ENCODE measurements at places on chromosomes 1 and 21.

GRCh38 chr1:207031632-207032264 is 808 bp downstream of the C1orf116 start:
- no peak for DNase-seq

- no peak for DNase-seq
Measured at GRCh38 chr1:36520771-36521420, 38.2 kb upstream of the CSF3R start.

DNA sequence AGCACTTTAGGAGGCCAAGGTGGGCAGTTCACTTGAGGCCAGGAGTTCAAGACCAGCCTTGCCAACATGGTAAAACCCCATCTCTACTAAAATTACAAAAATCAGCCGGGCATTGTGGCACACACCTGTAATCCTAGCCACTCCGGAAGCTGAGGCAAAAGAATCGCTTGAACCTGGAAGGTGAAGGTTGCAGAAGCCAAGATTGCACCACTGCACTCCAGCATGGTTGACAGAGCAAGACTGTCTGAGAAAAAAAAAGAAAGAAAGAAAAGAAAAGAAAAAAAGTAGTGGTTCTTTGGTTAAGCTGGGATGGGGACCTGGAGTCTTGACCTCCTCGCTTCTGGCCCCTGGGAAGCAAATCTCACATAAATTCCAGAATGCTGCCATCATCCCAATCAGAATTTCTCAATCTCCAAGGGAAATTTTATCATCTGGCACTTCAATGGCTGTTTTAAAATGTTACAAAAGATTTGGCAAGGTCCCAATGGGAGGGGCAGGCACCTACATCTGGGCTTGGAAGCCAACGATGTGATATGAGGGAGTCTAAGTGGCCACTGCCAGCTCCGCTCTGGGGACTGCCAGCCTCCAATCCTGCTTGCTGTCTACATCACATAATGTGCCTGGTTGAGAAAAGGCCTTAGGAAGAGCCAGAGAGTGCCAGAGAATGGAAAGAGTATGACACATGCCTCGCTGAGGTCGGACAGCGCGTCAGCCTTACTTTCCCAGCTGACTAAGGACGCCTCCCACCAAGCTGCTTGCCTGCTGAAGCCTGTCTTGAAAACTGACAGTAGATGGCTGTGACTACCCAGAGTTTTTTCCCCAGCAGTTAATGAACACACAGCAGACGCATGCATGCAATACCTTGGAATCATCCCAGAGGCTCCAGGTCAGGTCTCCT is 42.1 kb upstream of the SRP9 start:
- no peak for DNase-seq

- DNase-seq: no peak
Measured at GRCh38 chr1:210731597-210731996, 402.4 kb downstream of the KCNH1 start.

GRCh38 chr1:45246760-45247159 is 40.4 kb upstream of the ZSWIM5 start:
- DNase-seq: no peak

DNA sequence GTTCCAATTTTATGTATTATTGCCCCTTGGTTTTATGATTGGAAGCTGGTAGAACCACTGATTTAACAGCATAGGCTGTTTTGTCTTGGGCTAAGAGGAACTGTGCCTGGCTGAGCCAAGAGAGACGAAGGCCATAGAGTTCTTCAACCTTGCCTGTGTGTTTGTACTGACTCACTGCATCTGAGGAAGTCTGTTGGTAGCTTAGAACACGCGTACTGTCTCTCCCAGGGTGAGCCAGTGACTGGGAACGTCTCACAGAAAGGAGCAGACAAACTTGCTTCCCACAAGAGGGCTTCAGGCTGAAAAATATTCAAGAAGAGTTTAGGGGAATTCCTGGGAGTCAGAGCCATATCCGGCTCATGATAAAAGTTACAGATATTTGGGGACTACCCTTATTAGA is 14.9 kb downstream of the TMEM51 start:
- DNase-seq: no peak

- DNase-seq: no peak
Measured at GRCh38 chr1:191541758-191542157, 616.5 kb upstream of the RGS18 start.

GRCh38 chr1:54070171-54070837 is 16.9 kb downstream of the TCEANC2 start:
- DNase-seq: no peak

- no peak for DNase-seq
Measured at GRCh38 chr21:35436899-35437298, 387.8 kb upstream of the RUNX1 start.

- no peak for DNase-seq
Measured at GRCh38 chr1:2322065-2322571, 69.2 kb downstream of the MORN1 start.

DNA sequence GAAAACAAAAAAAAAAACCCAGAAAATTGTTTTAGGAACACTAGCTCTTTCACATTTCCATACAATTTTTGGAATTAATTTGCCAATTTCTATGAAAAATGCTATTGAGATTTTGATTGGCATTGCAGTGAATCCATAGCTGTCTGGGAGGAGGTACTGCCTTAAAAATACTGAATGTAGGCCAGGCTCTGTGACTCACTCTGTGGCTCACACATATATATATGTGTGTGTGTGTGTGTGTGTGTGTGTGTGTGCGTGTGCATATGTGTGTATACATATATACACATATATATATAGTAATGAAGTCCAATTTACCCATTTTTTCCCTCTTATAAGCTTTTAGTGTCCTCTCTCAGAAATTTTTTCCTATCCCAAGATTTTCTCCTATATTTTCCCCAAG is 214.2 kb upstream of the DMRTA2 start:
- no peak for DNase-seq

GRCh38 chr1:3880429-3881192 is 19.5 kb downstream of the C1orf174 start:
- DNase-seq: no peak

DNA sequence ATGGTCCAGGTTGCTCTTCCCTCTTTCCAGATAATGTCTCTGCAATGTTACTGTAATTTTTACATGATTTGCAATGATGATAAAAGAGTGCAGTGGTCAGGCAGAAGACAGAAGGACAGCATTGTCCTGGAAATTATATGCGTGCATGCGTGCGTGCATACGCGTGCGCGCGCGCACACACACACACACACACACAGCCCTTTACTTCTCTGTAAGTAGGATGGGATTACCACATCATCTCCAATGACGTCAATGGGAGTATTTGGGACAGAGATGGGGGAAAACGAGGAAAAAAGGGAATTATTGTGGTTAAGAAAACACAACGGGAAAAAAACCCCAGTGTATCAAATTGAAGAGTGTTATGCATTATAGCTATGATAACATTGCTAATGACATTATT is 99.7 kb downstream of the SPAG17 start:
- DNase-seq: no peak

- no peak for DNase-seq
Measured at GRCh38 chr1:227773558-227773957, 38.3 kb downstream of the SNAP47 start.

- DNase-seq: no peak
Measured at GRCh38 chr1:113109908-113110554, 37.0 kb downstream of the LRIG2 start.

DNA sequence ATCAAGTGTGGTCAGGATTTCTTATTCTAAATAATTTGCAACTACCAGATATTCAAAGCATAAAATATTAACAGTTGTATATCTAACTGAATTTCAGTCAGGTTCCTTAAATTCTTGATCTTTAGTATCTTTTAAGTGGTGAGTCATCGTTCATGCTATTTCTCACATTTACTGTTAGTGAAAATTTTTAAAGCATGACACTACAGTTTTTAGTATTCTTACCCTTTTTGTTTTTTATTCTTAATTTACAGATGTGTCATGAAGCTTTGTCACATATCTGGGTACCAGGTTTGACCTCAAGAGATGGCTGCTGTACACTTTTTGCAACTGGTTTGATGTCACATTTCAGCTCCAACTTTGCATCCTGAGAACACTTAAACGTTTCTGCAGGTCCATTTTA is 12.7 kb downstream of the AKIRIN1 start:
- no peak for DNase-seq

DNA sequence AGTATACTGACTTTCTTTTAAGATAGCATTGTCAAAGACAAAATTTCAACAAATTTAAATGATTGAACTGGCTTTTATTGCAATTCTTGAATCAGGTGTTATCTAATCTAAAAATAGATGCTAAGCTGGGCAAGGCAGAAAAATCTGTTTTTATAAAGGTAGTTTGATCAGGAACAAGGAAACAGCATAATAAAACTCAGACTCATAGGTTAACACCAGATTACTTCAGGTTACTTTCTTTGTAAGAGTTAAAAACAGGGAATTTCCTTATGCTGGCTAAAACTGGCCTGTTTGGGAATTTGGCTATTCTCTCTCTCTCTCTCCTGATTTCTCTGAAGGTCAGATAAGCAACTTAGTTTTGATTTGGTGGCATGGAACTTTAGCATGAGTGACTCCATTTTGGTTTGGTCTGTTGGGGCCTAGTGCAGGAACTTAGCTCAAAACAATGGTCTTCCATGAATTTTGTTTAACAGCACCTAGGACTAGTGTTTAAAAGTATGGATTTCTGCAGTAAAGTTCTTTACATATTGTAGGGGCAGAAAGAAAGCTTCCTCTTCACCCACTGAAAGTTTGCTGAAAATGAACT is 24.2 kb upstream of the IVNS1ABP start:
- no peak for DNase-seq

GRCh38 chr1:214660900-214661299 is 57.9 kb downstream of the CENPF start:
- DNase-seq: no peak

DNA sequence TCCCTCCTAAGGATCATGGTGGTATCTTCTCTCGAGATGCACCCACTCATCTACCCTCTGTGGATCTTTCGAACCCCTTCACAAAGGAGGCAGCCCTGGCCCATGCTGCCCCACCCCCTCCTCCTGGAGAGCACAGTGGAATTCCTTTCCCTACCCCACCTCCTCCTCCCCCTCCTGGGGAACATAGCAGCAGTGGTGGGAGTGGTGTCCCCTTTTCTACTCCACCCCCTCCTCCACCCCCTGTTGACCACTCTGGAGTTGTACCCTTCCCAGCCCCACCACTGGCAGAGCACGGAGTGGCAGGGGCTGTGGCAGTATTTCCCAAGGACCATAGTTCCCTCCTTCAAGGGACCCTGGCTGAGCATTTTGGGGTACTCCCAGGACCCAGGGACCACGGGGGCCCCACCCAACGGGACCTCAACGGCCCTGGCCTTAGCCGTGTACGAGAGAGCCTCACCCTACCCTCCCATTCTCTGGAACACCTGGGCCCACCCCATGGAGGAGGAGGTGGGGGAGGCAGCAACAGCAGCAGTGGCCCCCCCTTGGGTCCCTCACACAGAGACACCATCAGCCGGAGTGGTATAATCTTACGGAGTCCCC is 14.5 kb upstream of the TARS2 start:
- DNase-seq: no peak

- DNase-seq: no peak
Measured at GRCh38 chr1:66968574-66968973, 43.8 kb downstream of the MIER1 start.

- no peak for DNase-seq
Measured at GRCh38 chr1:150072959-150073358, 5.4 kb downstream of the VPS45 start.

- no peak for DNase-seq
Measured at GRCh38 chr1:100713626-100714025, 5.9 kb upstream of the VCAM1 start.

DNA sequence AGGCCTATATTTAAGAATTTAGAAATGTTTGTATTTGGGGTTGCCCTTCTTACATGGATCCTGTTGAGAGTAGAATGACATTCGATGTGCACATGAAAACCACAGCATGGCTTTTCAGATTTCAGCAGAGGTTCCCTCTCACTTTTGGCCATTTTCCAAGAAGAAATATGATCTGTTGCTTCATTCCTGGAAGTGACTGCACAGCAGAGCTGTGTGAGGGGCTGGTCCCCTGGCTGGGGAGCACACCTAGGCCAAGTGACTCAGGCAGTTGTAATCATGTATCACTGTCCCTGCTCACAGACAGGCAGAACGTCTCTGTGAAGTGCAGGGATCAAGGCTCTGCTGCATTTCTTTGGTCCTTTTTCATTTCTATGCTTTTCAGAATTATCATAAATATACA is 32.3 kb downstream of the AGT start:
- no peak for DNase-seq

- DNase-seq: no peak
Measured at GRCh38 chr1:245585252-245585959, 430.6 kb downstream of the KIF26B start.

DNA sequence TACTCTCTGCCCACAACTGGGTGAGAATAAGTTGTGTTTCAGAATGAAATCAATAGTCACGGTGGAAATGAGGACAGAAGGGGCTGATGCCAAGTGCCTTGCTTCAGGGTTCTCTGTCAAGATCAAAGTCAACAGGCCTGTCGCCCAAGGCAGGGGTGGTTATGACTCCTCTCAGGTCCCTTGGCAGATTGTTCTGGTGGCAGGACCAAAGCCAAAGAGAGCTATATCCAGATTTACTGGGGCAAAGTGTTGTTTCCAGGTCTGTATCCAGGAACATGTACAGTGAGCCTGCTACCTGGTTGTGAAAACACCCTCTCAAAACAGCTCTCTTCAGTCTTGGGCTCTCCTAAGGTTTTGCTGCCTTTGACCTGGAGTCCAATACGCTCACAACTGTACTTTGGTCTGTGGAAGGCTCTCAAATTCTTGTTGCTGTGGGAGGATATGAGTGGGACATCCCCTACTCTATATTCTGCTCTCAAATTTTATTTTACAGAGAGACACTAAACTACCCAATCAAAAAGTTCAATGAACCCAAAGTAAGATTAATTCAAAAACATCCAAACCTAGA is 175.1 kb upstream of the ETV3 start:
- no peak for DNase-seq

GRCh38 chr1:69494221-69494620 is 73.5 kb upstream of the LRRC7 start:
- no peak for DNase-seq

DNA sequence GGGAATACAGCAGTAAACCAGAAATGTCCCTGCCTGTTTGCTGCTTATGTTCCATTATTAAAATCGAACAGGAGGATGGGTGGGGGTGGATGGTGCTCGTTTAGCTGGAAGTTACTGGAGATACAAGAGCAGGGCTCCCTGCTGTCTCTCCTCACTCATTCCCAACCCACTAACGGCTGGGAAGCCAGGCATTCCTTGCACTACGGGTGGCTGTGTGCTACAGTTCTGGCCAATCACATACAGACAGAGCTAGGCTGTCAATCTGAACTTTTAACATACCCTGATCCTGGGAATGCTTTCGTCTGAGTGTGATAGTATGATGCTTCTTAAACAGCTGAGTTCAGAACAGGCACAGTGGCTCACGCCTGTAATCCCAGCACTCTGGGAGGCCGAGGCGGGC is 7.0 kb downstream of the SIPA1L2 start:
- no peak for DNase-seq

DNA sequence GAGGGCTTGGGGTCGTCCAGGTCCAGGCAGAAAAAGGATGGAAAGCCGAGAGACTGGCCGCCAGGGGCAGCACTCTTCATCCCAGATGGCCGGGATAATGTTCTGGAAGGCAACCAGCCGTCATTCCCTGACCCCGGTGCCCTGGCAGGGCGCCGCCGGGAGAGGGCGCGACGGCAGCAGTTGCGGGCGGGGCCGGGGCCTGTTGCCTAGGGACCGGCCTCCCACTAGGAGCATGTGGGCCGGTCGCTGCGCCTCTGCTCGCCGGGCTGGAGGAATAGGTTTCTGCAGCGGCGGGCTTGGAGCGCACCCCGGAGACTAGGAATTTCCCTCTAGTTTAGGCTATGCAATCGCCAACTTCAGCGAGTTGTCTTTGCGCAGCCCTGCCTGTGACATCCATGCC is 11.0 kb downstream of the DMRTB1 start:
- DNase-seq: no peak

Data from stimulated activated CD4-positive, alpha-beta T cell treated with anti-CD3 and anti-CD28 coated beads, Interleukin-12 subunit alpha, Interleukin-12 subunit beta, amount 100 ng/mL, for 24 hours (primary cell).